Renal pelvis (tissue), 12 donors: ENCODE measurements at places on chromosomes 1 and 21. TPM values are rescaled to one million over a fixed set of nuclear protein-coding genes. Genes with fewer than 3 reads are reported as not detected.
A peak's percentile ranks its signal among the peaks of the same experiment; 100 is the strongest.

DNA sequence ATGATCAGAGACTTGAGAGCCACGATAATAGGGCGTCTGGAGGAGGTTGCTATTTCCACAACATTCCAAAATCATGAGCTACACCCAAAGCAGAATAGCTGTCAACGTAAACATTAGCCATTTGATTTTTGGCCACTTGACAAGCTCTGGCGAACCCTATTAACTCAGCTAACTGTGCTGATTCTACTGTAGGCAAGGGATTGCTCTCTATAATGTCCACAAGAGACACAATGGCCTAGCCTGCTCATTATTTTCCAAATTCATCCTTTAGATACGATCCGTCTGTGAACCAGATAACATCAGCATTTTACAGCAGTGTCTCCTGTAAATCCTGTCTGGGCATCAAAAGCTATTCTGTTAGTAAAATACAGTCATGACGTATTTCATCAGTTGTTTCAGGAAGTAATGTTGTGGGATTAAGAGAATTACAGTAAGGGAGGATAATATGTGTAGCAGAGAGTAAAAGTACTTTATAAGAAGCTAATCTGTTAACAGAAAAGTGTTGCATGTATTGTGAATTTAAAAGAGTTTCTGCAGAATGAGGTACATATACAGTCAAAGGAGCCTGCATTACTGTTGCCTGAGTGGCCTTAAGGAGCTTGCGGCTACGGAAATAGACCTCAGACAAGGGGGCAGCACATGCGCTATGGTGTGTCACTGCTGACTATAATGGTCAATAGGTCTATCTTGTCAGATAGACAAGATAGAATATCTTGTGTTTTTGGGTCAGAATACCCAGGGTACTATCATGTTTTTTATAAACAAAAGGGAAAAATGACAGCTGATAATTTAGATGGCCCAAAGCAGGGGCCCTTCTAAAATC lies 44.9 kb upstream of the TINAGL1 start:
- DNase-seq: no peak

DNA sequence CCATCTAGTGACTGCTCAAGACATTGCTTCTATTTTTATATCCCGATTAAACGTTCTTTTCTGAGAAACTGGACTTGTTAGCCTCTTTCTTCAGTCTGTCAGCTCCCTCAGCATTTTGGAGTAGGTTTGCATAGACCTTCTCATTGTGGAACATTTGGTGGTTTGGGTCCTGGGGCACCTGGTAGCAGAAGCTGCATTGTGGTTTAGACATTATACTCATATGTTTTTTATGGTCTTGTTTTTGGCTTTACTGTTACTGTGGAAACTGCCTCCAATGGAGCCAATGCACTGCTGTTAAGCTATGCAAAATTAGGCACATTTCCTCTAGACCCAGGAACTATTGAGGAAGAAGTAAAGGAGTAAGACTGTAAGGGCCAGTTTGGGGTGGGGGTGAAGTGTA lies 36.7 kb upstream of the LRRC8B start:
- DNase-seq: no peak

GRCh38 chr1:156667610-156667967 lies 9.6 kb downstream of the NES start:
- DNase-seq: no peak

DNA sequence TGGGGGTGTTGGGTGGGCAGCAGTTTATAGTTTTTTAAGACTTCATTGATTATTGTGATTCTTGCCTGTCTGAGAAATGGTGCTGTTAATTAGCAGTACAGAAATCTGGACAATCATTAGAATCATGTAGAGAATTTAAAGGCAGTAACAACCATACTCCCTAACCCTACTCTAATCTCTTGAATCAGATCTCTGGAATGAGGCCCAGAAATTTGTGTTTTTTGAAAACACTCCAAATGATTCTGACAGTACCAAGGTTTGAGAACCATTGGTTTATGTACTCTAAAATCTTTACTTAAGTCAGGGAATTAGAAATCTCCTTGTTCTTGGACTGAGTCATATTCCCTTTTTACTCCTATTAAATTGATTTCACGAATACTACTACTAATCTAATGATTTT lies 24.0 kb downstream of the FNBP1L start:
- DNase-seq: peak; percentile 23

- no peak for DNase-seq
Measured at GRCh38 chr21:44555200-44555875, 3.3 kb downstream of the KRTAP10-3 start.

The NIT1 gene
- 55.1 TPM for polyA plus RNA-seq

The EXTL1 gene
- 2.1 TPM for polyA plus RNA-seq

The P3R3URF gene
- polyA plus RNA-seq: not detected

- DNase-seq: no peak
Measured at GRCh38 chr1:45793942-45794604, 9.3 kb upstream of the MAST2 start.

The TIE1 gene
- 53.6 TPM for polyA plus RNA-seq

The CFAP141 gene
- not detected for polyA plus RNA-seq

DNA sequence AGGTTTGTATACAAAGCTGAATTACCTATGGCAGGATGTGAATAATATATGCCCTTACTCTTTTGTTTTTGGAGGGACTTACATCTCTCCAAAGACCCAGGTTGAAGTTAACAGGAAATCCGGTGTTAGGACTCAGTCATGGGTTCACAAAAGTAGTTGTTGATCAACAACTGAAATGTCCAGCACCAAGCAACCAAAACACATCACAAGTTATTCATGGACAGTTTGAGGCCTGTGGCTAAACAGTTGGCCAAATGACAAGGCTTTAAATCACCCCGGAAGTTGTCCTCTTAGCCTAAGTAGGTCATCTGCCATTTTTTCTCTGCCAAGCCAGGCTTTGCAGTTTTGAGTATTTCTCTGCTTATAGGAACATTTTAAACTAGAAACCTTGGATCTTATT lies 89.9 kb downstream of the CD247 start:
- no peak for DNase-seq

GRCh38 chr21:14683063-14683462 lies 136.9 kb upstream of the SAMSN1 start:
- DNase-seq: no peak

The RO60 gene
- 46.0 TPM for polyA plus RNA-seq

DNA sequence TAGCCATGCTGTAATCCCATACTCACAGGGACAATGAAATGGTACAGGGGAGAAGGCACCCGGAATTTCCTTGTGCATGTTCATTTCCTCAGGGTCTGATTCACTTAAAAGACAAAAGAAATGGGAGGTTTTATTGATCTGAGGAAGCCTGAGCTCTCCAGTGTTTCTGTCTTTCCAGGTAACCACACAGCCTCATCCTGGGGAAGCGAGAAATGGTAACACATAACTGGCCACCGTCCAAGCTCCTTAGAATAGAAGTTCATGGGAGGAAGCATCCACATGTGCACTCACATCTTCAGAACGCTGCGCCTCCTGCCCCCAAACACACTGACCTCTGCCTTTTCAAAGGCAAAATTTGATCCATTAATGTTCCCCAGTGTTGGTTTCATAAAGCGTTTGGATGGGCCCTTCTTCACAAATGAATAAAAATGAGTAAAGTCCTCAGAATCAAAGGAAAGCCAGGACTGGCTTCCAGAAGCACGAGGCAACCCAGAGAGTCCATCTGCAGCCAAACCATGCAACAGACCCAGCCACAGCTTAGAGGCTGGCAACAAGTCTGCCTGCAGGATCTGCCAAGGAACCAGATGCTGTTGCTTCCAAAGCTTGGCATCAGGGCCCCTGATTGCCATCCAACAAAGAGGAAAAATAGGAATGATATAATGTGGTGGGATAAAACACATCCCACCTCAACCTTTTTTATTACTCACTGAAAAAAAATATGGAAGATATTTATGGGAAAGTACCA lies 120.3 kb downstream of the ZBTB18 start:
- no peak for DNase-seq

The RAB3B gene
- polyA plus RNA-seq: 4.3 TPM

- no peak for DNase-seq
Measured at GRCh38 chr1:161902182-161902581, 121.5 kb downstream of the OLFML2B start.

- DNase-seq: no peak
Measured at GRCh38 chr21:27275294-27275927, 308.5 kb upstream of the ADAMTS5 start.

The SPRR2G gene
- not detected for polyA plus RNA-seq

DNA sequence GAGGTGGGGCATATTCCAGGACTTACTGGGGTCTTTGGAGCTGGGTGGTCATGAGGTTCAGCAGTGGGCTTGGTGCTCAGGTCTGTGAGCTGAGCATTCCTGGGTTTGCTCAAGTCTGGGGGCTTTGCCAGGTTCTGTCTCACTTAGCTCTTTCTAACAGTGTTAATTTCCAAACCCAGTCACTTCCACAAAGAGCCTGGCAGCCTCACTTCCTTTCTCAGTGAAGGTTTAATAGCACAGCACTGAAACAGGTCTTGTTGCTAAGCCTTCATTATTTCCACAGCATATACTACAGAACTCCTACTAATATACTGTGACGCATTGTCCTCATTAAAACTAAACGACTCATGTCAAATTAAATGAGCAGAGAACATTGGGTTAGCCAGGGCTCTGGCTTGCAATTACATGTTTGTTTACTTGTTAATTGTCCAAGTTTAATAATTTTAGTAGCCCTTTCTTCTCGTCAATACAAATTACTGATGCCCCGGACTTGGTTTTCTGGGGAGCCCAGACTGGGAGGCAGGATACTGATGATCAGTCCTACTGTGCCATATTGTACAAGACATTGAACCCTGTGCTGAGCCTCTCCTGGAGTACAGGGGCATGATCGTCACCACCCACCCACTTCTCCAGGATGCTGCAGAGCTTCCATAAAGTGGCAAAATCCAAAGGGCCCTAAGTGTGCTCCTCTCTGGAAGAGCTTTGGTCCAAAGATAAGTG lies 170.7 kb downstream of the IER5 start:
- DNase-seq: no peak

The RCSD1 gene
- polyA plus RNA-seq: 13.0 TPM

The SPRR3 gene
- not detected for polyA plus RNA-seq

- no peak for DNase-seq
Measured at GRCh38 chr1:2413495-2414296, 1.3 kb upstream of the PEX10 start.
